ENCODE measurements at places on chromosomes 16 and 17. TPM values are rescaled to one million over a fixed set of nuclear protein-coding genes. Genes with fewer than 3 reads are reported as not detected.
A peak's percentile ranks its signal among the peaks of the same experiment; 100 is the strongest.

DNA sequence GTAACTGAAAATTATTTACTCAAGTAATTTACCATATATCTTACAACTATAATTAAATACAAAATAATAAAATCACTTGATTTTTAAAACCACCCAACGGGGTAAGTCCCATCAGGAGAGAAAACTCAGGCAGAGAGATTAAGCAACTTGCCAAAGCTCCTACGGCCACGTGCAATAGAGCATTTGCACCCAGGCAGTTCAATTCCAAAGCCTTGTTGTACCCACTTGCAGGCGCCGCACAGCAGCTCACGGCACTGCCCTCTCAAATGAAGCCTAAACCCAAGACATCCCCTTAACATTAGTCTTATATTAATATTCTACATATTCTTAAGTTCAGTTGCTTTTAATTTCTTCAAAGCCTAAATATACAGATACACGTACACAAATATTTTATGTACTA lies 75.7 kb downstream of the SPAG9 start:
- no peak overlapping the region for H3K4me3 ChIP-seq
- no peaks in the 10 kb centered on the region for H3K27me3 ChIP-seq
- peaks cover 27% of the 10 kb centered on the region for H3K4me1 ChIP-seq
- DNase-seq = no peak
- H3K36me3 ChIP-seq = no peaks in the 10 kb centered on the region

- H3K4me1 ChIP-seq = peaks cover 25% of the 10 kb centered on the region
- DNase-seq = no peak
- no peaks in the 10 kb centered on the region for H3K27me3 ChIP-seq
- no peaks in the 10 kb centered on the region for H3K36me3 ChIP-seq
- no peak overlapping the region for H3K27ac ChIP-seq
These were observed 144.5 kb downstream of the GRIN2A start for GRCh38 chr16:10037751-10038150.

- H3K4me1 ChIP-seq = peaks cover 11% of the 10 kb centered on the region
- H3K27me3 ChIP-seq = no peaks in the 10 kb centered on the region
- peak; percentile 89 for DNase-seq
- H3K36me3 ChIP-seq = peaks cover 13% of the 10 kb centered on the region
- no peak overlapping the region for H3K4me3 ChIP-seq
- no peak overlapping the region for H3K27ac ChIP-seq
These were observed 27.9 kb upstream of the DBNDD1 start for GRCh38 chr16:90046971-90047713.

DNA sequence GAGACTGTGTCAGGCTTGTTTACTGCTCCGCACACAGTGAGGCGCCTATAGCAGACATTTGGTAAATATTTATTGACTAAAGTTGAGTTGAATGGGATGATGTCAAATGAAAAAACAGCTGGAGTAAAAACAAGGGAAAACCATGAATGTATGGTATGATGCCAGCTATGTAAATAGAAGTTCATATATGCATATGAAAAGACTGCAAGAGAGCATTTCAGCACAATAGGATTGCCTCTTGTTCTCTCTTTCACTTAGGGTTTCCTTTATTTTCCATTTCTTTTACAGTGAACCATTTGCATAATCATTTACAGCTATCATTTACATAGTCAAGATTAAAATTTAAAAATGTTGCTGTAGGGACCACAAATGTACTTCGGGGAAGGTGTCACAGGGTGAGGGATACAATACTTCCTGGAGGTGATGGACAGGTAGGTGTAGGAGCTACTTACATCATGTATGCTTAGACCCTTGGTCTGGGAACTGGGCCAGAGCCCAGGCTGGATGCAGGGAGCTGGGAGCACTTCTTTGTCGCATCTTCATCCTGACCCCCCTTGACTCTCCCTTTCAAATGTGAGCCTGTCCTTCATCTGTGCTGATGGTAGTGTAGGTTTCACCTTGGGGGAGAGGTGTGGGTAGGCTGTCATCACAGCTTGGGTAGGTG lies 113.3 kb downstream of the UTP18 start:
- H3K36me3 ChIP-seq = no peaks in the 10 kb centered on the region
- no peak for DNase-seq
- no peaks in the 10 kb centered on the region for H3K27me3 ChIP-seq

GRCh38 chr16:55532227-55532626 lies 23.4 kb downstream of the LPCAT2 start:
- no peaks in the 10 kb centered on the region for H3K27me3 ChIP-seq
- no peak for DNase-seq
- H3K36me3 ChIP-seq = no peaks in the 10 kb centered on the region

GRCh38 chr17:18021372-18021771 lies 17.6 kb downstream of the ATPAF2 start:
- H3K4me1 ChIP-seq = peaks cover 17% of the 10 kb centered on the region
- H3K27me3 ChIP-seq = no peaks in the 10 kb centered on the region
- H3K27ac ChIP-seq = no peak overlapping the region
- no peaks in the 10 kb centered on the region for H3K36me3 ChIP-seq
- no peak for DNase-seq
- H3K4me3 ChIP-seq = no peak overlapping the region

GRCh38 chr17:42363231-42363630 lies 25.0 kb downstream of the STAT3 start:
- no peaks in the 10 kb centered on the region for H3K36me3 ChIP-seq
- no peak for DNase-seq
- H3K27me3 ChIP-seq = no peaks in the 10 kb centered on the region

DNA sequence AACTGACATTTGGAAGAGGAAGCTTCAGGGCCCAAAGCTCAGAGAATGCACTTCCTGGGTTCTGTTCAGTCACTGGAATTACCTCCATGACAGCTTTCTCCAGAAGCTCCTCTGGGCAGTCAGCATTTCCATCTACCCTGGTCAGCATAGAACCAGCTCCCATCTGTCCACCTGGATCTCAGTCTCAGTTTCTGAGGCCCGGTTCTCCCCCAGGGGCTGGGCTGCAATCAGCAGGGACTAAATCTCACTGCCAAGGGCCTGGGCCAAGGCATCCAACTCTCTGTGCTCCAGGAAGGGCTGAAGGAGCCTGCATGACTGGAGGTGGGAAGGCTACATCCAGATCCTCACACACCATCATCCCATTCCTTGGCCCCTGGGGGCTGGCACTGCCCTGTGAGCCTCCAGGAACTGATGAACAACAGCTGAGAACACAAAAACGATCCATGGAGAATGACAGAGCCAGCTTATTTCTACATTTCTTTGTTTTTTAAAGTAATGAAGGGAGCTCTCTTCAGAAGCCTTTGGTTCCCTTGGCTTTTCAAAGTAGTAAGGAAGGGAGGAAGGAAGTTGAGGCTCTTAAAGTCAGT lies 66.3 kb upstream of the MRTFB start:
- no peaks in the 10 kb centered on the region for H3K27me3 ChIP-seq
- no peaks in the 10 kb centered on the region for H3K36me3 ChIP-seq
- no peak for DNase-seq
- H3K27ac ChIP-seq = peak overlapping the region; percentile 51
- no peak overlapping the region for H3K4me3 ChIP-seq

- H3K4me3 ChIP-seq = no peak overlapping the region
- no peak overlapping the region for H3K27ac ChIP-seq
- no peaks in the 10 kb centered on the region for H3K36me3 ChIP-seq
- H3K27me3 ChIP-seq = no peaks in the 10 kb centered on the region
These were observed 578 bp downstream of the RAC3 start for GRCh38 chr17:82031885-82032627.

DNA sequence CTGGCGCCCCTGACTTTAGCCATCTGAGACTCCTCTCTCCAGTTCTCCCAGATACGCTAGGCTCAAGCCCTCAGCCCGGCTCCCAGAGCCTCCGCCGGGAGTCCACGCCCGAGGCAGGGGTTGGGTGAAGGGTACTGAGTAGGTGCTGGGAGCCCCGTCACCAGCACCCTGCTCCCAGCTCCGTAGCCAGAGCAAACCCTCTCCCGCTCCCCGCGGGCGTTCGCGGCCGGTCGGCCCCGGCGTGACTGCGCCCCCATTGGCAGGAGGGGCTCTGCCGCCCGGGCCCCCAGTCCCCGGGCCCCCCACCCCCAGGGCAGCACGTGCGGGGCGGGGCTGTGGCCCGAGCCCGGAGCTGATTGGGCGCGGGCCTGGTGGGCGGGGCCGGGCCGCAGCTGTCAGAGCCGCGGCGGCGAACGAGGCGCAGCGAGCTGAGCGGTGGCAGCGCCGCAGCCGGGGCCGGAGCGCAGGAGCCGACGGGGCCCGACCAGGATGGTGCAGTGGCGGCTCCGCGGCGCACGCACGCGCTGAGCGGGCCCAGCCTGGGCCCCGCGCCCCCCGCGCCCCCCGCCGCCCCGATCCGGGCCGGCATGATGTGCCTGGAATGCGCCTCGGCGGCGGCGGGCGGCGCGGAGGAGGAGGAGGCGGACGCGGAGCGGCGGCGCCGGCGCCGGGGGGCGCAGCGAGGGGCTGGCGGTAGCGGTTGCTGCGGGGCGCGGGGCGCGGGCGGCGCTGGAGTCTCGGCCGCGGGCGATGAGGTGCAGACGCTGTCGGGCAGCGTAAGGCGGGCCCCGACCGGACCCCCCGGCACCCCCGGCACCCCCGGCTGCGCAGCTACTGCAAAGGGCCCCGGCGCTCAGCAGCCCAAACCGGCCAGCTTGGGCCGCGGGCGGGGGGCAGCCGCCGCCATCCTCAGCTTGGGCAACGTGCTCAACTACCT lies at the start of gene SPNS2:
SPNS2 (plus strand) TSS at position 421 of the 937 bp plus-strand sequence; CDS start at position 588, 167 bp downstream.
- H3K4me1 ChIP-seq = peaks cover 28% of the 10 kb centered on the region
- H3K36me3 ChIP-seq = no peaks in the 10 kb centered on the region
- peak within 1 kb of the TSS; percentile 17 for H3K27ac ChIP-seq

Gene RPA1
- total RNA-seq = 27.6 TPM

DNA sequence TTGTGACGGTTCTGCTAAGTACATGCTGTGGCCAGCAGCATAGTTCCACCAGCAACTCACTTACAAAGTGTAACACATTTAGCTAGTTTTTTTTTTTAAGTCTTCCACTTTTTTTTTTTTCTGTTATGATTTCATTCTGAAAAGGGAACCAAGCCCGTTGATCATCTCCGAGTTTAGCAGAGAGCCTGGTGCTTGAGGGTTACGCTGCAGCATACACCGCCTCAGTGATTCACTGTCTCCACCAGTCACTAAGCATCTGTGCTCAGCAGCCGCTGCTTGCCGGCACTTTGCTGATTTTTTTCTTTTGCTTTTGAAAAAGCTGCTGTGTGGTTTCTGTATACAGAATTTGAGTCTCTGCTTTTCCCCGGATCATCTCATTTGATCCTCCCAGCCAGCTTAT lies 194.5 kb upstream of the CDH13 start:
- H3K36me3 ChIP-seq = no peaks in the 10 kb centered on the region
- no peaks in the 10 kb centered on the region for H3K27me3 ChIP-seq

Gene FBXO39
- total RNA-seq = 2.1 TPM

Gene MLYCD
- 12.5 TPM for total RNA-seq

Gene CNTNAP1
- total RNA-seq = 4.2 TPM

Gene SRCIN1
- 0.89 TPM for total RNA-seq

All from thyroid gland (tissue), 4 donors.